Urinary bladder (tissue), 4 donors: ENCODE measurements at places on chromosomes 2 and 18.
A peak's percentile ranks its signal among the peaks of the same experiment; 100 is the strongest.

DNA sequence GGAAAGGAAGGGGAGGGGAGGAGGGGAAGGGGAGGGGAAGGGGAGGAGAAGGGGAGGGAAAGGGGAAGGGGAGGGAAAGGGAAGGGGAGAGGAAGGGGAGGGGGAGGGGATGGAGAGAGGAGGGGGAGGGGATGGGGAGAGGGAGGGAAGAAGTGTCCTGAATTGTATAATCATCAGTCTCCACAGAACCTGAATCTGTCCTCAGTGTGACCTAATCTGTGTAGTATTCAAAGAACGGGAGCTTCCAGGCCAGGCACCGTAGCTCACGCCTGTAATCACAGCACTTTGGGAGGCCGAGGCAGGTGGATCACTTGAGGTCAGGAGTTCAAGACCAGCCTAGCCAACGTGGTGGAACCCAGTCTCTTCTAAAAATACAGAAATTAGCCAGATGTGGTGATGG, 41.1 kb upstream of the CCDC150 start:
- no peak for DNase-seq

GRCh38 chr2:141968433-141968832, 162.4 kb downstream of the LRP1B start:
- no peak for DNase-seq

GRCh38 chr2:204346906-204347305, 198.4 kb upstream of the PARD3B start:
- DNase-seq: no peak

DNA sequence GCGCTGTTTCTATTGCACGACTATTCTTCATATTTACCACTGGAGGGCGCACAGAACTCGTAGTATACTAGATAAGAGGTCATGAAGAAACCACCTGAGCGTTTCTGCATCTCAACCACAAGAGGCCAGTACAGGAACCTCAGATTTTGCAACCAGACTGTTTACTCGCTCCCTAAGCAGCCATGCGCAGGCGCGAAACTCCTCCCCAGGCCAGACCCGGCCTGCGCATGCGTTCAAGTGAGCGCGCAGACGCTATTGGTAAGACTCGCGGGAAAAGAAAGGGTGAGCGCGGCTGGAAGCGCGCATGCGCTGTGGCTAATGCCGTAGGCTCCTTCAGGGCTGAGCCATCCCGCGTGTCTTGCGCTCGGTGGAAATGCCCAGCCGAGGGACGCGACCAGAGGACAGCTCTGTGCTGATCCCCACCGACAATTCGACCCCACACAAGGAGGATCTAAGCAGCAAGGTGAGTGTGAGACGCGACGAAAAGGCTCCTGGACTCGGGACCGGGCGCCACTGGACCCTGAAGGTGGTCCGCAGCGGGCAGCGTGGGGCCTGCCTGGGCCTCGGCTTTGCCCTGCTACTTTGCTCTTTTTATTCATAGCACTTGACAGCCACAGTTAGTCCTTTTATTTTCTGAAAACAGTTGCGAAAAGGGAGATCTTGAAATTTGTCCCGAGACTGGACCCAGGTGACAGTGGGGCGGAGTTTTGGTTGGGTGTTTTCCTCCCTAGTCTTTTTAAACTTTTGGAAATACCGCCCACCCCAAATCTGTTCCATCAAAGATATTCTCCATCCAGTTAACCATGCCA, at the start of gene ASNSD1:
Gene ASNSD1 (plus strand): TSS at position 312 of the 809 bp plus-strand sequence. CDS start 4,674 bp downstream, outside the sequence.
- DNase-seq: peak; percentile 99

GRCh38 chr18:76265497-76266235, 229.4 kb downstream of the ZNF516 start:
- no peak for DNase-seq

DNA sequence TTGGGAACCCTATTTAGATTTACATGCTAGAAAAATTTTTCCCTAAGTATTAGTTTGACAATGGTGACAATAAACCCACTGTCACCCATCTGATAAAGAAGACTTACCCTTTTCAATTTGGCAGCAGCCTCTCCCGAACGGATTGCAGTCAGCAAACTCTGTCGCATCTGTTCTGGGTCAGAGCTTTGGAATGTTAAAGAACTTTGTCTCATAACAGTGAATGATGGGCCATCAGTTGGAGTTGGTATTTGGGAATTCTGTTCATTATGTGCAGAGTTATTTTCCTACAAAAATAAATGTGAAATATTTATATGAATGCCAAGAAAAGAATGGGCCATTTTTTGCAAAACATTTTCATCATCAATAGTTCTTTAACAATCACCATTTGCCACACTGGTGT, 70.8 kb upstream of the GRB14 start:
- no peak for DNase-seq

DNA sequence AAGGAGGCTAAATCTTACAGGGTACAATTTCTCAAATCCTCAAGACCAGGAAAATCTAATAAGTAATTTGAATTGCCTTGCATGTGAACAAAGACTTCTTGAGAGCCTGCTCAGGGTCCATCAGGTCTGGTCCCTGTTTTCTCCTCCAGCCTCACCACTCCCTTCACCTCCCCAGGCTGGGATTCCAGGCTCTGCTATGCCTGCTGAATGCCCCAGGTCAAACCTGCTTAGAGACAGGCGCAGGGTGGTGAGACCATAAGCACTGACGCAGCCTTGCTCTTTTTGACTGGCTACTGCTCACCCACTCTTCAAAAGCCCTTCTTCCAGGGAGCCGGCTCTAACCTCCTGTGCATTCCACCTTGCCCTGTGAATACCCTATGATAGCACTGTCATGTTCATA, 356.4 kb upstream of the ACVR2A start:
- no peak for DNase-seq

- DNase-seq: no peak
These were observed 157.9 kb downstream of the PXDN start for GRCh38 chr2:1586251-1586922.

DNA sequence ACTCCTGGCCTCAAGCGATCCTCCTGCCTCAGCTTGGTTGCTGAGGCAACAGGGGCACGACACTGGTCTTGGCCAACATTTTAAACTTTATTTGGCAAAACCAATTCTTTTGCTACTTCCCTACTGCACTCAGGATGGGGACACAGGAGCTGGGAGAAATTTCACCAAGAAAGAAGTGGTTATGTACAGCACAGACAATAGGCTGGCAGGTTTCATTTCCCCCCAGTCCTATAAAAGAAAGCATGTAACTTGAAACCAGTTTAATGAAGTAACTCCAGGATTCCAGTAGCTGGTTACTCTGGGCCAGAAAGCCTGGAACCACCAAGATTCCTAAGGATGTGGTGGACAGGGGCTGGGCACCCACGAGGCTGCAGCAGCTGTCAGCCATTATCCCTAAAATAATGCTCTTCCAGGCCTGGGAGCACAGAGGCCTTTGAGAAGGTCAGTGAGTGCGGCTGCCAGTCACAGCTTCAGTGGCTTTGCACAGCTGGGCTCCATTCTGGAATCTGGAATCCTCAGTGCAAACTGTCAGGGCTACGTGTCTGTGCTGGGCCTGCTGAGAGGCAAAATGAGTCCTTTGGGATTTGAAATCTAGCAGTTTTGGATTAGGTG, 142.3 kb upstream of the ITGA6 start:
- DNase-seq: no peak

DNA sequence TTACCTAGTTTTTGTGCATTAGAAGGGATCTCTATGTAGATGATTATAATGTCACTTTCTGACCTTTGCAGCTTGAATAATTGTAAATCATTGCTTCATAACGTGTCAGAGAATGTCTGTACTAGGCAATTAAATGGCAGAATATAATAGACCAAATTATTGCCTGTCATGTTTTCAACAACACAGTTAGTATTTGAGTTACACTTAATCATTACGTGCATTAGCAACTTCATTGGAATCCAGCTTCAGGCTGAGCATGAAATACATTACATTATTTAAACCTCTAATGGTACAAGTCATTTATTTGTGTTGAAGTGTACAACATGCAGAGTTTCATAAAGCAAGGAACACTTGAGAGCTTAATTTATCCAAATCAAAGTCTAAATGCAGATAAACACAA, 48.0 kb downstream of the ZNF407 start:
- DNase-seq: no peak

- DNase-seq: no peak
These were observed 430 bp downstream of the BIN1 start for GRCh38 chr2:127106457-127106990.

- no peak for DNase-seq
These were observed 51.1 kb downstream of the MYO5B start for GRCh38 chr18:50143886-50144285.

- DNase-seq: no peak
These were observed 766.3 kb downstream of the TDRD15 start for GRCh38 chr2:21890041-21890440.

- DNase-seq: no peak
These were observed 3.8 kb downstream of the ONECUT2 start for GRCh38 chr18:57438743-57439608.

DNA sequence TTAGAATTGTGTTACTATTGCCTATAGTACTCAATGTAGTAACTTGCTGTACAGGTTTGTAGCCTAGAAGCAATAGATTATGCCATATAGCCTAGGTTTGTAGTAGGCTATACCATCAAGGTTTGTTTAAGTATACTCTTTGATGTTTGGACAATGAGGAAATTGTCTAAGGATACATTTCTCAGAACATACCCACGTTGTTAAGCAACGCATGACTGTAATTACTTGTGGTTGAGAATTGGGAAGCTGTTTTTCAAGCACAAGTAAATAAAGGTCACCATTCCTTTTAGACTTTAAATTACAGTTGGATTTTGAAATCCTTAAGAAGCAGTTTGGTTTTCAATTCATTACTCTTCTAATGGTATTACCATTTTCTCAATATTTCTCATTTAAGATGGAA, 89.8 kb upstream of the KCNH7 start:
- no peak for DNase-seq
